Cerebellar nuclear complex (tissue), 1 donor: ENCODE measurements at places on chromosomes 16 and 17.

- DNase-seq, result no peak
Measured at GRCh38 chr16:27485126-27485525, 64.6 kb downstream of the GTF3C1 start.

- DNase-seq, result no peak
Measured at GRCh38 chr16:2827831-2828520, 2.1 kb upstream of the ZG16B start.

GRCh38 chr17:27958708-27959381 lies 65.7 kb upstream of the LYRM9 start:
- DNase-seq, result no peak

DNA sequence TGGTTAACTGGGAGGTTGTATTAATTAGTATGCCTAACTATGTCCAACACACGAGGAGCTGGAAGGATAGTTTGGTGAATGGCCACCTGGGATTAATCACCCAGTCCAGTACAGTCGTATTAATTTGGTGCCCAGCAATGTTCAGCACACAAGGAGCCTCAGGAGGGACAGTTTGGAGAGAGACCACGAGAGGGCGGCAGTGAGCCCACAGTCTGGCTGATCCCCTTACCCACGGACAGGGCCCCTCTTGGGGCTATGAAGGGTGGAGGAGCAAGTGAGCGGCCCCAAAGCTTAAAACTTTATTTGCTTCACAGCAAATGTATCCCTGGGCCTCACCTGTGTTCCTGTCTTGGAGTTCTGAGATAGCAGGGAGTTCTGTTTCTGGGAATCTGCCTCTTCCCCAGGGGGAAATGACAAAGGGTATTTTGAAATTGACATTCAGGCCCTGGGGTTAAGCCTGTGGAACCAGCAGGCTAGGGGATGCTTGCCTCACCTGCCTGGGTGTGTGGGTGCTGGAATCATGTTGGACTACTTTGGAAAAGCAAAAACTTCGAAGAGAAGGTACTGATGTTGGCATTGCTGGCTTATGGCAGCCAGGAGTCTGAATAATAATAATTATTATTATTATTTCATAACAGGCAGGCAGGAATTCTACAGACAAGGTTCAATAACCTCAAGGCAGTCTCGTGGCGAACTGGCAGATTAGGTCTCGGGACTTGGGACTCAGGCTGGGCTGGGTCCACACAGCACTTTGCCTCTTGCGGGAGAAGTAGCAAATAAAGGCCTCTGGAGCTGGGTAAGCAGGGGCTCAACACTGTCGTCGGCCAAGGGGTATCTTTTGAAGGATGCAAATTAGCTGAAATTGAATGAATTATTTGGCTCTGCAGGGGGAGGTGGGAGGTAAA lies 227.6 kb upstream of the ASIC2 start:
- no peak for DNase-seq

DNA sequence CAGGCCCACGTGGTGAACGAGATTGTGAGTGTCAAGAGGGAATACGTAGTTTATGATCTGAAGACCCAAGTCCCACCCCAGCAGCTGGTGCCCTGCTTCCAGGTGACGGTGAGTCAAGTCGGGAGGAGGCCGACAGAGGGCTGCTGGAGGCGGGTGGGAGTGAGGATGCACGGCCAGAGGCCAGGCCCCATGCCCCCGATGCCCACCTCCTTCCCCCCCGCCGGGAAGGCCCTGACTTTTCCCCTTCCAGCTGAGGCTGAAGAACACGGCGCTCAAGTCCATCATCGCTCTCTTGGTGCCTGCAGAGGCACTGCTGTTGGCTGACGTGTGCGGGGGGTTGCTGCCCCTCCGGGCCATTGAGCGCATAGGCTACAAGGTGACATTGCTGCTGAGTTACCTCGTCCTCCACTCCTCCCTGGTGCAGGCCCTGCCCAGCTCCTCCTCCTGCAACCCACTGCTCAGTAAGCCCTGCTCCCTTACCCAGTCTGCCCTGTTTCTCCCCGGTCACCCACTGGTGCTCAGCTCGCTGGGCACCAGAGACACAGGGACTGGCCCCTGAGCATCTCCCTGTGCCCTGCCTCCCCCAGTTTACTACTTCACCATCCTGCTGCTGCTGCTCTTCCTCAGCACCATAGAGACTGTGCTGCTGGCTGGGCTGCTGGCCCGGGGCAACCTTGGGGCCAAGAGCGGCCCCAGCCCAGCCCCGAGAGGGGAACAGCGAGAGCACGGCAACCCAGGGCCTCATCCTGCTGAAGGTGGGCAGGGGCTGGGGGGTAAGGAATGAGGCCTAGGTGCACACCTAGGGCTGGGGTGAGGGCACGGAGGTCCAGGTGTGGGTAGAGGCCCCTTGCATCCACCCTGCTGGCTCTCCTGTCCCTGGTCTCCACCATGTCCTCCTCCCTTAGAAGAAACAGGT lies 2.6 kb downstream of the ZACN start:
- DNase-seq, result no peak

DNA sequence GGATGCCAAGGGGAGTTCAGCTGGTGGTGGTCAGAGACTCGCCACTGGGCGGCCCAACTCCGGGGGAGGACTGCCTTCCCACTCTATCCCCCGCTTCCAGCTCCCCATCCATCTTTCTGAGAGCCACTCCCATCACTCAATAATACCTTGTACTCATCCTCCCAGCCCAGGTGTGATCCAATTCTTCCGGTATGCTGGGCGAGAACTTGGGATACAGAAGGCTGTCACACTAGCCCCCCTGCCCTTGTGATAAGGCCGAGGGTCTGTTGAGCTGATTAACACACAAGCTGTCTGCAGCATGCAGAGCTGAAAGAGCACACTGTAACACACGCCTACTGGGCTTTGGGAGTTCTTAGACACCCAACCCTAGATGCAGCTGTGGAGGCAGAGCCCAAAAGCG lies 460.4 kb upstream of the EEF2KMT start:
- DNase-seq, result no peak

- no peak for DNase-seq
Measured at GRCh38 chr17:21453144-21453898, 77.2 kb downstream of the KCNJ12 start.

DNA sequence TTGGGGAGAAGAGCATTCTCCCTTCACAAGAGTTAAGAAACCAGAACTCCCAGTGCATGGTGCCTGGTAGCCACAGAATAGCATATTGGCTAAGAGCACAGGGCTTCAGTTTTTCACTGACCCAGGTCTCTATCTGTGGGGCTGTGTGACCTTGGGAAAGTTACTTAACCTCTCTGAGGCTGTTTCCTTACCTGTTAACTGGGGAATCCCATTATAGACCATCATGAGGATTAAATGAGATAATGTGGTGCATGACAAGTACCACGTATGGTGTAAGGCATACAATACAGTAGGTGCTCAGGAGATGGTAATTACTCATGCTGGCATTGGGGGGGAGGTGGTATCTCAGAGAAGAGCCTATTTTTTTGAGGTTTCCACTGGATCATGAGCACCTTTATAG lies 33.6 kb downstream of the BEAN1 start:
- DNase-seq, result no peak

DNA sequence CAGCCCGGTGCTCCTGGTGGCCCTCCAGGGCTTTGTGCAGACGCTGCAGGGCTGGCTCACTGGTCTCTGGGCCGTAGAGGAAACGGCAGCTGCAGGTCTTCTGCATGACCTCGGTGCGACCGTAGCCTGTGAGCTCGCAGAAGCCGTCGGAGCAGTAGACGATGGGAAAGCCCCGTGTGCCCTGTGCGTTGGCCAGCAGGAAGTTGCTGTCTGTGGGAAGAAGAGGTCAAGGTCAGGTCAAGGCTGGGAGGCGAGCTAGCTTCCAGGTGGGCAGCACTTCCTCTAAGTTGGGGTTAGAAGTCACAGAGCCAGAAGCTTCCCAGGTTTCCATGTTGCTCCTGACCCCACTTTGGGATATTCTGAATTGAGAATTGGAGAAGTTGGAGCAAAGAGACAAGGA lies 2.1 kb downstream of the KCNH4 start:
- DNase-seq, result no peak
